ENCODE measurements at places on chromosomes 13 and 19.
A peak's percentile ranks its signal among the peaks of the same experiment; 100 is the strongest.

- DNase-seq = no peak
Measured at GRCh38 chr19:19052921-19053320, 10.9 kb upstream of the SLC25A42 start.

- DNase-seq = no peak
Measured at GRCh38 chr19:18648973-18649315, 12.1 kb downstream of the KLHL26 start.

DNA sequence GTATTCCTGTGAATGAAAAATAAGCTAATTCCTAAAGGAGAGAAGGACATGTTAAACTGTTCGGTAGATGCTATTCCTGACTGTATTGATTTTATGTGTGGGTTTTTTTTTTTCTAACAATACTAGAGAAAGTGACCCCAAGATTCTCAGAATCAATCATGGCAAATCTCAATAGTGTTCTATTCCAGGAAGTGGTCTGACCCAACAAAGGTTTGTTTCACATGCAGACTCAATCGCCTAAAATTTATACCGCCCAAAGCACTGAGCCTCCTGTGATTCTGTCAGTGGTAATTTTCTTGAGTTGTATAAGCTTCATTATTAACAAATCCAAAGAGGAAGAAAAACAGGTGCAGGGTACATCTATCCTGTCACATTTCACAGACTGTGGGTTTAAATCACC, 293.7 kb downstream of the SUCLA2 start:
- no peak for DNase-seq

GRCh38 chr13:114212158-114212495, 22.6 kb upstream of the CDC16 start:
- no peak for DNase-seq

DNA sequence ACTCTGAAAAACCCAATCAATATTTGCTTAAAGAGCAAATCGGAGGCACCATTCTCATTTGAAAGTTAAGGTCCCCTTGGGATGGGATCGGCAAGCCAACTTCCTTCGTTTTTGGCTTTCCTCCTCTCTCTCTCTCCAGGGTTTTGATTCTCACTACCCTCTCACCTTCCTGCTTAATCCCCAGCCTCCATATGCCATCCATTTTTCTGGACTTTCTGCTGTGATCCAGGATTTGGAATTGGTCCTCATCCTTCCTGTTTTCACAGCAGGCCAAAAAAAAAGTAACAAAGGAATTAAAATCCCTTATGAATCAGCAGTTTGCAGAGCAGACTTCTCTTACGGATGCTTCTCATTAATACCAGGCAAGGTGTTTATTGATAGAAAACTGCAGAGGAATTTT, 283.1 kb upstream of the TMTC4 start:
- DNase-seq = no peak

DNA sequence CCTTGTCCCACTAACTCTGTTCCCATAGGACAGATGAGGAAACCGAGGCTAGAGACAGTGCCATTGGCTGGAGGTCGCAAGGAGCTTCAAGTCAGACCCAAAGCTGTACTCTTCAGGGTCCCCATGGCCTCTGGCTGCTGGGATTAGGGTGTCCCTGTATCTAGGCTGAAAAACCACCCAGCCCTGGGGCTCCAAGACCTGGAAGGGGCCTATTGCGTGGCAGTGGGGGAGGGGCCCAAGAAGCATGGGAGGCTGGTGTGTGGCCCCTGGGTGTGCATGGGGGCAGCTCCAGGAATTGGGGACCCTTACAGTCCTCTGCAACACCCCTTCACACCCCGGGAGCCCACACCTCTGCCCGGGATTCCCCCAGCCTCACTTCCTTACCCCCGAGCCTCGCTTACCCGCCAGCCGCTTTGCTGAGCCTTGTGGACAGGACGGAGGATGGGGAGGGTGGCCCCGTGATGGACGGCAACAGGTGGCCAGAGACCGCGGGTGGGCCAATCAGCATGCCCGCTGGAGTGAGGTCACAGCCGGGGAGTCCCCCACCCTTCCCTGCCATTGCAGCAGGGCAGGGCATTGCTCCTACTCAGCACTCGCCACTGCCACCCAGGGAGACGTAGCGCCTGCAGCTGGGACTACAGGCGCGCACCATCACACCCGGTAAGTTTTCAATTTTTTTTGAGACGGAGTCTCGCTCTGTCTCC, at the start of gene JSRP1:
TSS of gene JSRP1 (minus strand) at position 436 of the 704 bp plus-strand sequence. CDS start 1,103 bp downstream, outside the sequence.
- DNase-seq = no peak

DNA sequence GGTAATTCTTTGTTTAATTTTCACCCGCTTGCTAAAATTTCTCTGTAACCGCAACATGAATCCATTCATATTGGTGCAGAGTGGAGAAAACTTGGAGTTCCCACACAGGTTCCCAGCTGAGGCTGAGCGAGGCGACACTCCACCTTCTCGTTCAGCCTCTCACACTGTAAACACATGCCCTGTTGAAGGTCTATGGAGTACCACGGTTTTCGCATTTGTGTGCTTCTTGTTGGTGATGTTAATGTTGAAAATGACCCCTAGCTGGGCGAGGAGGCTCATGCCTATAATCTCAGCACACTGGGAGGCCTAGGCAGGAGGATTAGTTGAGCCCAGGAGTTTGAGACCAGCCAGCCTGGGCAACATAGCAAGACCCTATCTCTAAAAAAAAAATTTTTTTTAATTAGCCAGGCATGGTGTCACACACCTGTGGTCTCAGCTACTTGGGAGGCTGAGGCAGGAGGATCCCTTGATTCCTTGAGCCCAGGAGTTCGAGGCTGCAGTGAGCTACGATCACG, 67.2 kb downstream of the ARHGEF18 start:
- DNase-seq = no peak

- DNase-seq = no peak
Measured at GRCh38 chr13:99797691-99798090, 173.9 kb downstream of the ZIC5 start.

- no peak for DNase-seq
Measured at GRCh38 chr13:108087810-108088209, 127.5 kb downstream of the LIG4 start.

DNA sequence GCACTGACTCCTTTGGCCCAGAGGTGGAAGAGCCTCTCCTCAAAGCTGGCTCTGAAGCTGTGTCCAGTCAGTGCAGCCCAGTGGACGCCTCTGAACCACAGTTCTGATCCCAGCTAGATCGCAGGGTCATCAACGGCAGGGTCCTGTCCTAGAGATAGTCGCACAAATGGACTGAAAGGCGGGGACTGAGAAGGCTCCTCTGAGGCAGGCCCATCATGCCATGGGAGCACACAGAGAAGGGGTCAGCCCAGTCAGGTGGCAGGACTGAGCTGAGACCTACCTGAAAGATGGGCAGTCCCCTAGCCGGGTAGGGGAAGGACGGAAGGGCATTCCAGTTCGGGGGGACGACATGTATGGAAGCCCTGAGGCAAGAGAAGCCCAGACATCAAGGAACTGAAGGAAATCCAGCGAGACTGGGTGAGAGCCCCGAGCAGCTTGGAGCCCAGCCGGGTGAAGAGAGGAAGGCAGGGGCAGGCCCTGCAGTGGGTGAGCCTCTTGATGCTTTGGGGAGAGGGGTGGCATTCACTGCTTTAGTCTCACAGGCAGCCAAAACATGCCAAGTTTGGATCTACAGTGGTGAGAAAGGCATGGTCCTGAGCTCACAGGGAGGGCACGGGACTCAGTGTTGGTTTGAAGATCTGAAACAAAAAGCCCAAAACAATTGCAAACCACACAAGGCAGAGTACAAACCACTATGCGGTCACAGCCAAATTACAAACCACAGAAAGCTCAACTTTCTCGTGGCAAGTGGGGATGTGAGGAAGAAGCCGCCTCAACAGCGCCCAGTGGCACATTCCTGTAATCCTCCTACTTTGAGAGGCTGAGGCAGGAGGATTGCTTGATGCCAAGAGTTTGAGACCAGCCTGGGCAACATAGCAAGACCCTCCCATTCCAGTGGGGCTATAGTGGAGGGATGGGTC, 10.0 kb downstream of the CALM3 start:
- no peak for DNase-seq

GRCh38 chr19:35303357-35303915, 11.5 kb downstream of the MAG start:
- no peak for DNase-seq

- no peak for DNase-seq
Measured at GRCh38 chr13:43573361-43573740, 213.4 kb downstream of the ENOX1 start.

DNA sequence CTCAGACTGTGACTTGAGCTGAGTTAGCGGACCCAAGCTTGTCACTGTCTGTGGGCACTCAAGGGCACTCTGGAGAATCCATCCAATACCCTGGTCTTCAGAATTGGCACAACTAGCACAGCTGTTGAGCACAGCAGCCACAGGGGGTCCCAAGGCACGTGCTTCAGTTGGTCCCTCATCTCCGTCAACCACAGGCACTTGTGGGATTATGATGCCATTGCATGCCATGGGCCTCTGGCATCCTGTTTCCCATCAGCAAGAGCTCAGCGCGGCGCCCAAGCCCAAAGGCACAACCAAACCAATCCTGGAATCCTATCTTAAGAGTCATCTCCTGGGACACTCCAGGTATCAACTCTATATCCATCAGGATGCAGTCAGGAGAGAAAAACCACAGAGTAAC, 3.7 kb upstream of the B3GNT8 start:
- DNase-seq = no peak

- no peak for DNase-seq
Measured at GRCh38 chr13:48902368-48902767, 73.3 kb upstream of the FNDC3A start.

DNA sequence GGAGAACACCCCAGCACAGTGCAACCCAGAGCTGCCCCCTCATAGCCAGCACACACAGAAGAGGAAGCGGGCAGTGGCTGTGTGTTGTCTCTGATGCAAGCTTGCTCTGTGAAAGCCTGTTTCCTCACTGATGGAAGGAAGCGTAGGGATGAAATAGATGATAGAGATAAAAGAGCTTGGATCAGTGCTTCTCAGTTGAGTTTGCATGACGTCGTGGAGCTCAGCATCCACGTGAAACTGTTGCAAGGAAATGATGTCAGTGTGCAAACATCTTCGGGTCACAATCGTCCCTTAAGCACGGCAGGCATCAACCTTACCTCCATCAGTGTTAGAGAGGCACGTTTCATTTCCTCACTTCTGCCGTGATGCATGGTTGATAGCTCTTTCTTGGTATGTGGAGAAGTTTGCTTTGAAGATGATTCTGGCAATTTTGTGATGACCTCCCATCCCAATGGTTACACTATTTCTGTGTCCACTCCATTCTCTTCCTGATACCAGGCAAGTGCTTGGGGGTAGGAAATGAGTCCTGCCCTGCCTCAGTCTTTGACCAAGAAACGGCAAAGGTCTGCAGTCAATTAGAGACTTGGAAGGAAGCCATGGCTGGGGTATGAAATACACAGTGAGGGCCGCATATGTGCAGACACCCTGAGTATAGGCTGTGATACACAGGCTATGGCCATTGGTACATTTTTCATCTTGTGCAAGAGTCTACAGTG, 183.0 kb downstream of the ZNF536 start:
- no peak for DNase-seq

DNA sequence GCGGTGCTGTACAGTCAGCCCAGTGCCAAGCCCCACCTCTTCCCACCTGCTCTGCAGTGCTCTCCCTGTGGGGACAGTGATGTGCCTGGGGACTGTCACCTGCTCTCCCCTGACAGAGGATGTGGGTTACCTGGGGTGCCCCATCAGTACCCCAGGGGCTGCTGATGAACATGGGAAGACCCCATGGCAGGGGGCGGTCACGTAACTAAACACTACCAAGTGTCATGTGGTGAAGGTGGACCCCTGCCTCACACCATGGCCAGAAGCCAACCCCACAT, 12.7 kb downstream of the KDM4B start:
- DNase-seq = no peak

DNA sequence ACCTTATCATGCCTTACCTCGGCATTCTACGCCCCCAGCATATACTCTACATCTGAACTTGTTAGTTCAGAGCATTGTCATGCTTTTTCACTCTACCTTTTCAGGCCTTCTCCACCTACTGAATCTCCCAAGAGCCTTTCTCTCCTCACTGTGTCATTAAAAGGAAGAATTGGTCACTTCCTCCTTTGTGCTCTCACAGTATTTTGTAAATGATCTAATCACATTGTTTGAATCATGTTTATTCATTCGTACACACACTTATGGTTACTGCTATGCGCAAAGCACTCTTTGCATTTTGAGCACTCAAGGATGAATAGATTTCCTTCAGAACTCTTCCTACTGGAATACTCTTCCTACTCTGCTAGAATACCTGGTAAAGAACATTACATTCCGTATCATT, 15.8 kb upstream of the ELF1 start:
- no peak for DNase-seq

DNA sequence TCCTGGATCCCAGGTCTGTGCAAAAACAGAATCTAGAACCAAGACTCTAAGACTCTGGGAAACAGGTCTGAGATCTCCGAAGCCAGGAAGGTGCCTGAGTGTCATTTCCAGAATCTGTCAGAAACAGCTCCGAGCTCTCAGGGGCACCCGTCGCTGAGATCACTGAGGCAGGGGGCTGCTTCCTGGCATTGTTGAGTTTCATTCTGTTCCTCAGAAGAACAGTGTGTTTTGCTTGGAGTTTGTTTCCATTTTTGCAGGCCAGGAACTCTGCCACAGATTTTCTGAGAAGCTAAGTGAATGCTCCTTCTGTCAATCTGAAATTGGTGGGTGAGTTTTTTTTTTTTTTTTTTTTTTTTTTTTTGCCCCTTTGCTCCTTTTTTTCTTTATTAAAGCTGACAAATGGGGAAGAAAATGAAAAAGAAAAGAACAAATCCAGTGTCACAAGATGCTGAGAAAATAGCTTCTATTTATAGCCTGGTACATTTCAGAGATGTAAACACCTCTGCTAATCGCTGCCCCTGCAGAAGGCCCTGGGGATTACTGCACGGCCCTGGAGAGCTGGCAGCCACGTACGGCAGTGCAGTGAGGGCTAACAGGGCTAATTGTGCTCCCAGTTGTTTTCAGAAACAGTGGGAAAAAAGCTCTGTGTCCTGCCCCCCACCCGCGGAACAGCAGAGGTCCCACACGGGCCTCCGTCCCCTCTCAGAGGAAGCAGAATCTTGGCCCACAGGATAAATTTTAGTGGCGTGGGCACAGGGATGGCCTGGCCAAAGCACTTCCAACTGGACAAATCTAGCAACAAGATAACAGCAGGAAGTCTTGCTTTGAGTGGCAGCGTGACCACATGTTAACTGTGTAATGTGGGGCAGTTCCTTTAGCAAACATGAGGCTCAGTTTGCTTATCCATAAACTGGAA, 237.6 kb upstream of the IRS2 start:
- DNase-seq = peak; percentile 64

DNA sequence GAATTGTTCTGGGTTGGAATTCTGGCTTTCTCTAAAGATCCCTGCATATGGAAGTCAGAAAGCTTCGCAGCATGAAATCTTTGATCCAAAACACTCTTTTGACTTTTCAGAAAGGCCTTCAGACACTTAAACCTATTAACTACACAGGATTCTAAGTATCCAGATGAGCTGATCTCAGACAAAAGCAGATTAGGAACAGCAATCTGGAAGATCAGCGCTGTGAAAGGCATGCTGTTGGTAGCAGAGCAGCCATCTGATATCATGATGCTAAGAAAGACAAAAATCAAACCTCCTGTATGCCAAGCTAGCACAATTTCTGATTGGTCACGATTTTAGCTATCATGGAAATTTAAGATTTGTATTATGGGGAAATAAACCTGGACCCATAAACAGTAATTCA, 589.9 kb downstream of the GPC5 start:
- DNase-seq = no peak

GRCh38 chr13:94112731-94113130, 366.8 kb downstream of the DCT start:
- DNase-seq = no peak
